ENCODE measurements at places on chromosomes 5 and 9.

DNA sequence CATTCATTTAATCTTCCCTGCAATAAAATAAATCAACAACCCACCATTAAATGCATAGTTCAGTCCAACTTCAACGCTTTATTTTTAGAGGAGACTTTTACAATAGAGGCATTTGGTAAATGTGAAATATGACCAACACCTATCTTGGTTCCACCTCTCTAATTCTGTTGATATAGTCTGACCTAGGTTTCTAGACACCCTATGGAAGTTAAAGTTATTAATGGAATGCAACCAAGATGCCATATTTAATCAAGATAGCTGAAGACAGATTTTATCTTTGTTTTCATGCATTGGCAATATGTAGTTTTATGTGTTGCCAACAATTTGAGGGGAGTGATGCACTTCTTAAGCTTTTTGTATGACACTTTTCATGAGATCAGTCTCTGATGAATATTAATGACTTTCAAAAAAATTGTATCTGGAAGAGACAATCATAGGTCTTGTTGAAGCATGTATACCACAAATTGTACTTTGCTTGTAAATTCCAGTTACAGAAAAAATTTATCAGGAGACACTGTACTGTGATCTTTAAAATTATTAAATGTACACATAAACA lies 101.7 kb upstream of the IFNK start:
- DNase-seq, result no peak

DNA sequence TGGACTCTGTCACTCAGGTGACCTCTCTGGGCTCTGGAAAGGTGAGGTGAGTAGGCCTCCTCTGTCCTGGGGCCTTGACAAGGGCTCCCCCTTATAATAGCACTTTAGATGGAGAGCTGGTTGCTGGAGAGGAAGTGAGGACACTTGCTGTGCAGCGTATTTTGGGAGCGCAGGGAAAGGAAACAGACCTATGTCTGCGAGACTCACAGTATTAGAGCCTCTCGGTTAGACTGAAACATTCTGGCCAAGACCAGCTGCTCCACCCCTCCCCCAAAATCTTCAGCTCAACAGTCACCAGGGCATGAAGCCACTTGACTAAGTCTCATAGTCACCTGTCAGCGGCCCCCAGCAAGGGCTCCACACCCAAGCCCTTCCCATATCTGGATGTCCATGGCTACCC lies 213.6 kb downstream of the AGTPBP1 start:
- DNase-seq, result no peak

GRCh38 chr5:17314907-17315471 lies 97.6 kb downstream of the BASP1 start:
- DNase-seq, result no peak

- DNase-seq, result no peak
These were observed 127.3 kb upstream of the BOD1 start for GRCh38 chr5:173743641-173744343.

- no peak for DNase-seq
These were observed 252.3 kb downstream of the IZUMO3 start for GRCh38 chr9:24293386-24293785.

- no peak for DNase-seq
These were observed 90.0 kb upstream of the SV2C start for GRCh38 chr5:75993183-75993582.

DNA sequence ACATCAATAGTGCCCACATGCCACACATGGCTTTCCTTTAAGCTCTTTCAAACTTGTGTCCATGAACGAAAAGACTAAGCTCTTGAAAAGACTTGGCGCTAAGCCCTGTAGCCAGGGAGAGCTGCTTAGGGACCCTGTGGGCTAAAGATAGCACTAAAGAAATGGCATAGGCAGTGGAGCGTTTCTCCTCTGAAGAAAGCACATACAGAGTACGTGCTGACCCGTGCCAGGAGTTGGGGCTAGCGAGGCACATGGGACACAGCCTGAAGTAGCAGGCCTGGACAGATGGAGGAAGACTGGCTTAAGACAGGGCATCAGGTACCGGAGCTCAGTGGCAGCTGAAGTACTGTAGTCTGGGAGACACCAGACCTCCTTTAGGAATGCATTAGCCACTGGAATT lies 39.7 kb downstream of the ADGRV1 start:
- no peak for DNase-seq

DNA sequence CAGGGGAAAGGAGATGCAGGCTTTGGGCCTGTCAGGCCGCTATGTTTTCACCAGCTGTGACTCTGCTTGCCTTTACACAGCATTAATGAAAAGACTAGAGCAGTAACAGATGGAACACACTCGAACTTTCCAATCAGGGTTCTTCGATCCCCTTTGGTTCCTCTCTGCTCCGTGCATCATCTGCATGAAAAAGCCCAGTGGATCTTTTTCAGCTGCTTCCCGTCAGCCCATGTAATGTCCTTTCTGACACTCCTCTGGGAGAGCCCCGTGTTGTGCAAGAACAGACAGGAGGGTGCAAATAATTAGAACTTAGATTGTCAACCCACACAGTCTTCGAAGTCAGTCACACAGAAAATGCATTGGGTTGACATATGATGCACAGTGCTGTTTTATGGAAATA lies 448.9 kb upstream of the ZNF462 start:
- DNase-seq, result no peak

GRCh38 chr9:6415266-6415665 lies 2.3 kb downstream of the UHRF2 start:
- no peak for DNase-seq

DNA sequence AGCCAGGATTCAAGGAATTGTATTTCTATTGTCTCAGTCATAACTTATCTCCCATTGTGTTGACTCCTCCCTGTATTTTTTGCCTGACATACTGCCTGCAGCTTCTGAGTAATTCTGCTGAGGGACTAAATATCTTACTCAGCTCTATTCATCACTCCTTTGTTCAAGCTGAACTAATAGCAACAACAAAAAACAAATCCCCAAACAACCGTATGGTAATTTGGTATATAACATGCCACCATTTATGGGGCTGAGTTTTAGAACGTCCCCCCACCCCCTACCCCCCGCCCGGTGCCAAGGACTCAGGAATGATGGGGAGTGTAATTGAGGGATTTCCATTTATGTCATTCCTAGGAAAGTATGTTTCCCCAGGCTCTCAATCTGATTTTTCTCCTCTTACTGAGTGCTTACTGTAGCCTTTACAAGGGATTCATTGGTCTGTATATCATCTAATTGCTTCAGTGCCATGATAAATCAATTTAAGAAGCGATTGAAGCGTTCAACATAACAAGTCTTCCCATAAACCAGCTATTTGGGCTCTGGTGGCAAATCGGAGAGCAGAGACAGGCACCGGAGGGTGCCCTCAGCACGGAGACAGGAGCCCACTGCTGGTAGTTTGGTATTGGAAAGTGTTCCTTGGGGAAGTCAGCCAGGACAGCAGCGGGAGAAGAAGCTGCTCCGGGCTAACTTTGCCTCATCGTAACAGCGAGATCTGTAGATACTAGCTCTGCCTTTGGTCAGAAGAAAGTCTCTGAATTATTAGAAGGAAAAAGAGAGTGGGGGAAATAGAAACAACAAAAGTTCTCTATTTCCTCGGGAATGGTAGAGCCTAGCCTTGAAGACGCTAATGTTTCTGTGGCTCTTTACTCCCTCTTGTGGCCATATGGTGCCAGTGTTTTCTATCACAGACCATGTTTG lies 40.7 kb upstream of the HSD17B4 start:
- peak; percentile 85 for DNase-seq

DNA sequence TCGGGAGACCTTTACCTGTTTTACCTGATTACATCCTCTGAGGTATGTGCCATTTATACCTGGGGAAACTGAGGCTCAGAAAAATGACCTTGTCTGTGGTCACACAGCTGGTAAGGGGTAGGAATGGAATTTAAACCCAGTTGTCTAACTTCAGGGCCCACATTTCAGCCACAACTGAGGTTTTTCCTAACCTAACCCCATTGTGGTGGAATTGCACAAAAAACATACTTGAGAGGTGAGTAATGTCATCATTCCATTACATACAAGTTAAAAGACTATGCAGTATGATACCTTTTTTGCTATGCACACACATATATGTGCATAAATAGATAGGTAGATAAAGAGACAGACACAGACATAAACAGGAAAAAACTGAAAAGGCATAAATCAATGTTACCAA lies 14.1 kb downstream of the FGF1 start:
- DNase-seq, result no peak

DNA sequence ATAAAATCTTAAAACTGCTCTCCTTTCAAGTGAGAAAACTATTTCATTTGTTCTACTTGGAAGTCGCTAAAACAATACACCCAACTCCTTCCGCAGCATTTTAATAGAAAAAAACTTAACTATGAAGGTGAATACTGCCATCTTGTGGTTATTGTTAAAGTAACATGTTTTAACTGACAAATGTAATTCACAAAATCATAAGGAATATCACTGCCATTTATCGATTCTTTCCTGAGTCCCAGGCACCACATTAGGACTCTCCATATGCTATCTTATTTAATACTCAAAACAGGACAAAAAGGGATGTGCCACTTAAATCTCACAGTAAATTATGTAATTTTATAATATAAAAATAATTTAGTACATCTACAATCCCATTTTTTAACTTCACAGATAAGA lies 130.5 kb upstream of the ITGA1 start:
- DNase-seq, result peak; percentile 54

DNA sequence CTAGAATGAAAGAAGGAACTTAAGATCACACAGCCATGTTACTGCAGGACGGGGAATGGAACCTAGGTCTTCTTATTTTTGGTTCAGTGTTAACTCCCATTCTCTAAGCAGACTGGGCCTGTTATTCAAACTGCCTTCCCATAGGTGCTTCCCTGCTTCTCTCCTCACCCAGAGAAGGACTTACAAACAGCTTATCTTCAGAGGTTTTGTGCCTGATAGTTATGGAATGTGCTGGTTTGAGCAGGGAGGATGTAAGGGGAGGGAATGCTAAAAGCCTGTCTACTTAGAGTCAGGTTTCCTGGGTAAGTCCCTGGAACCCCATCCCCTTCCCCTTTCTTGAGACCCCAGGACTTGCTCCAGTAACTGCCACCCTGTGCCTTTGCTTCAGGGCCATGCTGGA lies 4.2 kb upstream of the PSMD5 start:
- DNase-seq, result no peak

GRCh38 chr5:147234239-147234824 lies 494 bp upstream of the STK32A start:
- no peak for DNase-seq

GRCh38 chr5:141560725-141561483 lies 57.9 kb downstream of the DIAPH1 start:
- DNase-seq, result no peak

- no peak for DNase-seq
These were observed 113.2 kb downstream of the CDH18 start for GRCh38 chr5:19874811-19875210.

DNA sequence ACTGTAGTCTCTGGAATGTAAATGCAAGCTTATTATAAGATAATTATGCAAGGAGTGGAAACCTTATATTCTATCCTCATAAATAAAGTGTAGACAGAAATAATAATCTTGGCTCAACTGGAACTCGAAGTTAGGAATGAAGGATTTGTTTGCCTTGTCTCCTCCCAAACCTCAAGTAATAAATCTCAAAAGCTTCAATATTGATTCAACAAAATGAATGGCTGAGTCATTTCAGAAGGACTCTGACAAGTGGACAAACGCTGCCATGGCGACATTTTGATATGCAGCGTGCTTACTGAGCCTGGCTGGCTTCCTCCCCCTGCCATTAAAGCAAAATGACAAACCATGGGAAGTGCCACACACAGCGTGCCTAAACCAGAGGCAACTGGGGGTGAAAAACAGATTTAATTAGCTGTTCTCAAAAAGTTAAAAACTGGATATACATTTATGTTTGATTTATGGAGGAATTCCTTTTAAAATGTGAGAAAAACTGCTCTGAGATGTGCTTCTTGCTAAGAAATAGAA lies 10.5 kb upstream of the ADGRV1 start:
- no peak for DNase-seq

GRCh38 chr9:126058591-126058990 lies 268.0 kb upstream of the MVB12B start:
- DNase-seq, result no peak

DNA sequence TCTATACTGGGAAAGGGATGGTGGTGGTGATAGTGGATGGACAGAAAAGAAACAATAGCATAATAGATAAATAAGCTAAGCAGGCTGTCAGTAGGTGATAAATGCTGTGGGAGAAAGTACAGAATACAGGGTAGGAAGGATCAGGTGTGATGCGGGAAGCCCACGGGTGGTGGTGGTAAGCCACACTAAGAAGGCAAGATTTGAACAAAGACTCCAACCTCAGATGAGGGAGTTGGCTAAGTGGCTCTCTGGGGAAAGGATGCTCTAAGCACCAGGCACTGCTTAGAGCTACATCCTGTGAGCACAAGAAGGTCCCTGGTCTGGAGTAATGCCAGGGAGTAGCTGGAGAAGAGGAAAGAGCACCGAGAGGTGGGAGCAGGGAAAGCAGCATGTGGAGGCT lies 151.6 kb upstream of the KLF9 start:
- DNase-seq, result no peak

DNA sequence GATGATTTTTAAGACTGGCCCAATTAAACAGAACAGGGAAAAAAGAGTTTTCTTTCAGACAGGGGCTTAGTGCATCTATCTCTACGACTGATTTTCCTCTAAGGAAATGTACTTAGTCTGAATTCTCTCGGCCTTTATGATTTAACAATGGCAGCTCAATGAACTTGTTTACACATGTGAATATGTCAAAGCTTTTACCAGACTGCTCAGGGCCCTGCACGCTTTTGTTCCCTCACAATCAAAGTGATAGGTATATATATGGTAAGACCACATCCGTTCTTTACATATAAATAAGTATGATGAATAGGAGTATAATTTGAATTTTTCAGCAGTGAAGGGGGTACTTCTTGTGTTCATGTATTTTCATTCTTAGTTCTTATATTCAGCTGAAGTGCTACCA lies 27.6 kb downstream of the LEAP2 start:
- no peak for DNase-seq

GRCh38 chr9:92146610-92147009 lies 31.4 kb upstream of the SPTLC1 start:
- peak; percentile 53 for DNase-seq

GRCh38 chr9:132040808-132041207 lies 38.9 kb downstream of the MED27 start:
- no peak for DNase-seq
